Lung (tissue), 17 donors: ENCODE measurements at places on chromosomes 12 and 14.
A peak's percentile ranks its signal among the peaks of the same experiment; 100 is the strongest.

DNA sequence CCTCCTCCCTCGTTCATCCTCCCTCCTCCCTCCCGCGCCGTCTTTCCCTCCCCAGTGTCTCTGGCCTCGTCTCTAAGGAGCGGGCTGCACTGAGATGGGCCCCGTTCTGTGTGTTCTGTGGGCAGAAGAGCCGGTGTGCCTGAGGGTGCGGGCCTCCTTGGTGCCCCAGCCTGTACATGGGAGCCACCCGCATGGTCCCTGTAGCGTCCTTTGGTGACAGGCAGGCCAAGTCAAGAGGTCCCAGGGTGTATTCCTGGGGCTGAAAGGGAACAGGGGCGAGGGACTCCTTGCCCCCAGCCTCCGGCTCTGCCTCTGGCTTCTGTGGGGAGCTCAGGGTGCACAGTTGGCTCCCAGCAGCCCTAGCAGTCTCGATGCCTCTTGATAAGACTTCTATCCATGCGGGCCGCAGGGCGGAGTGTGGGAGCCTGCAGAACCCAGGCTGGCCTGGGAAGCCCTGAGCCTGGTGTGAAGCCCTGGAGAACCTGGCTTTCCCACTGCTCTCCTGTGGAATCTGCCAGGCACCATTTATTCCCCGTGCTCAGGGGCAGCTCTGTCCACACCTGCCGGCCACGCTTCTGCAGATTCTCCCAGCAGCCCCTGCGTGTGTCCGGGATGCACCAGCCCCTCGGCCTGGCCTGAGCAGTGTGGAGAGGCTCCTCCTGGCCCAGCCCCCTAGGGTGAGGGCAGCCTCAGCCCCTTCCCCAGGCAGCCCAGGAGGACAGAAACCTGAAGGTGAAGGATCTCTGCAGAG is 181.3 kb downstream of the KIF26A start:
- DNase-seq = peak; percentile 6

DNA sequence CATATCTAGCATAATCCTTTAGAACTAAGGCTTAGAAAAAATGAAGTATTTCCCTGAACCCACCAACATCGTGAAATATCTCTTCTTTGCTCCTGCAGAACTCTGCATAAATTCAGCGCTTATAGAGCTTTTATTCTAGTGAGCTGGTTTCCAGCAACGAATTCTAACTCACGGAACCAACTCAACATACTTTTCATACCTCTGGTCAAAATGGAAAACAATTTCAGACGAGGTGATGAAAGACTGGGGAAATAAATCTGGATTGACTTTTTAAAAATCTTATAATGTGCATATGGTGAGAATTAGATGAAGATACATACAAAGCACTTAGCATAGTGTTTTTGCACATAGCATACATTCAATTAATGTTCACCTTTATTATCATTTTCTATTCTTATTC is 62.6 kb upstream of the BBS10 start:
- no peak for DNase-seq

DNA sequence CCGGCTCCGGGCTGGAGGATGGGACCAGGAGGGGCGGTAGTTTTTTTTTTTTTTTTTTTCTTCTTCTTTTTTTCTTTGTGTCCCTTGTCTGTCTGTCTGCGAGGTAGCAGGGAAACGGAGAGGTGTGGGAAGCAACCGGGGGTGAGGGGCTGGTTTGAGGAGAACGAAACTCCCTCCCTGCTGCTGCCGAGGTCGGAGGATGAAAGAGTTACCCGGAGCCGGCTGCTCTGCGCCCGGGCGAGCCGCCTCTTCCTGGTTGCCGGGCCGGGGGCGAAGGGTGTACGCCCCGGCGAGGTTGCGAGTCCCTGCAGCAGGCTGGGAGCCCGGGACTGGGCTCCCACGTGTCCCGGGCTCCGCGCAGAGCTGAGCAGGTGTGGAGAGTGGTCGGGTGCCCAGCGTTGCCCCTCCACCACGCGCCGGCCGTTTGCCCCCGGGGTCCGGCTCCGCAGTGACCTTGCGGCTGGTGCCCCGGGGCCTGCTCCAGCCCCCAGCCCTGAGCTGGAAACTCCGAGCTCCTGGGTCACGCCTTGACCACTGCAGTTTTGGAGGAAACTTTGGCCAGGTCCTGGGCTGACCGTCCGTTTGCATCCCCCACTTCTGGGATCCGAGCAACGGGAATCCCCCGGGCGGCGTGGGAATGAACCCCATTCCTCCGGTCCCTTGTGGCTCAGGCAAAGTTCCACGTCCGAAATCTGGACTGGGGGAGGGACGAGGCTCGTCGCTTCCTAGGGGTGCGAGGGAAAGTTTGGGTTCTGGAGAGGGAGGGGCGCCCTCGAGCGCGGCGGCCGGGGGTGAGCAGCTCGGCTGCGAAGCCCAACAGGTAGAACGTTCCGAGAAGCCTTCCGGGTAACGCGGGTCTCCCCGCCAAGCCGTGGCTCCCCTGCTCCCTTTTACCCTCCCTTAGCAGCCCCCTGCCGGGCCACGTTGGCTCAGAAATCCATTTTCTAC is 1.3 kb downstream of the CHST11 start:
- peak; percentile 45 for DNase-seq

DNA sequence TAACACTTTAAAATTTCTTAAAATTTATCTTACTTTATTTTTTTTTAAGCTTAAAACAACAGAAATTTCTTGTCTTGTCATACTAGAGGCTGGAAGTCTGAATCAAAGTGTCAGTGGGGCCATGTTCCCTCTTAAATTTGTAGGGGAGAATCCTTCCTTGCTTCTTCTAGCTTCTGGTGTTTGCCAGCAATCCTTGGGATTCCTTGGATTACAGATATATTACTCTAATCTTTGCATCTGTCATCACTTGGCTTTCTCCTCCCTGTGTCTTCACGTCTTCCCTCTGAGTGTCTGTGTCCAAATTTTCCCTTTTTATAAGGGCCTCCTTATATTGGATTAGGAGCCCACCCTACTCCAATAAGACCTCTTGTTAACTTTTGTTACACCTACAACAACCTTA is 135.6 kb upstream of the PTPRB start:
- no peak for DNase-seq

GRCh38 chr14:64040044-64040443 is 187.2 kb downstream of the SYNE2 start:
- no peak for DNase-seq

- no peak for DNase-seq
Measured at GRCh38 chr14:61591862-61592261, 103.5 kb upstream of the HIF1A start.

GRCh38 chr12:102417055-102417454 is 63.3 kb downstream of the IGF1 start:
- no peak for DNase-seq

- DNase-seq = peak; percentile 44
Measured at GRCh38 chr14:68729556-68729955, 63.3 kb downstream of the ZFP36L1 start.

GRCh38 chr14:57383125-57383745 is 7.2 kb upstream of the NAA30 start:
- DNase-seq = no peak

DNA sequence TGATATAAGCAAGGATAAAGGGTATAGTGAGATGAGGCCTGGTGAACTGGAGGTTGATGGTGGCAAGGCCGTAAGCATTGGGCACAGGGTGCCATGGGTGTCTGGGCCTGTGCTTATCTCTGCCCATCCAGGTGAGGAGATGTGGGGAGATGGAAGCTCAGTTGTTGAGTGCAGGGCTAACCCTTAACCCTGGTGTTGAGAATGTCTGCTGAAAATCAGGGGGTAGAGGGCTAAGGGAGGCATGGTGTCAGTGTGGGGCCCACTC is 86.1 kb downstream of the SYNE2 start:
- no peak for DNase-seq

GRCh38 chr14:23185063-23185462 is 1.6 kb upstream of the SLC7A8 start:
- no peak for DNase-seq

DNA sequence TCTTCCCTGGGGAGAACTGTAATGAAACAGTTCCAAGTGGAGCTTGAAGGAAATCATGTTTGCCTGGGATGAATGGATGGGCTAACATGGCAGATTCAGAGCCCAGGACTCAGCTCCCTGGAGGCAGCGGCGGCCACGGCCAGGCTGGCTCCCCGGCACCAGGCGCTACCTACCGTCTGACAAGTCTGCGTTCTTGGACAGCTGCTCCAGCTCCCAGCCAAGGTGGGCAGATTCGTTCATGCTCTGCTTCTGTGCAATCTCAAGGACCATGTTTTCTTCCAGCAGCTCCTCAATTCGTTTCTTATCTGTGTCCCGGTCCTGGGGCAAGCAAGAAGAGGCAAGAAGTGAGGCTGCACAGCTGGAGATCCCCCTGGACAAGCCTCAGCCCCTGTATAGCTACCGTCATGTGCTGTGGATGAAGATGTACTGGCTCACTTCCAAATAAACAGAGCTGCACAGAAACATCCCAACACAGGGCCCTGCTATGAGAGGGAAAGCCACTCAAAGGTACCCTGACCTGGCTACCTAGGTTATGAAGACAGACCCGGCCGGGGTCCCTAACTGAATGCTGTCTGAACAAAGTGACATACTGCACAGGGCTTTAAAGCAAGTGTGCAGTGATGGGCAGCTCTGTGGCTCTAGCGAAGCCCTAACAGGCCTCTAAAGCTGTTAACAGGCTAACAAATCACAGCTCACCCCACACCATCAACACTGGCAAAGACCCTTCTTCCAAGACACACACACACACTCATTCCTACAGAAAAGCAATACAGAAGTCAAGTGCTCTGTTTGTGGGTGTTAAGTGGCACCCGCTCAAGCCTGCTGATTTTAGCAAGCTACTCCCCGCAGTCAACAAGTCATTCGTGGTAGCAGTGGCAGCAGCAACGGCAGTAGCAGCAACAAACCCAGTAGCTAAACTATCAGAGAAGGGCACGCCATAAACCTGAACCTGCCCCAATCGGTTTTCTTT is 80.4 kb upstream of the GPR68 start:
- peak; percentile 87 for DNase-seq
